ENCODE measurements at places on chromosomes 4 and X. TPM values are rescaled to one million over a fixed set of nuclear protein-coding genes. Genes with fewer than 3 reads are reported as not detected.

SRPX2 gene
- total RNA-seq = 5.2 TPM

CNKSR2 gene
- 12.2 TPM for total RNA-seq

RIBC1 gene
- total RNA-seq = not detected

USP51 gene
- 1.2 TPM for total RNA-seq

PRDM8 gene
- total RNA-seq = not detected

FSTL5 gene
- total RNA-seq = 4.6 TPM

THAP6 gene
- total RNA-seq = 22.3 TPM

GRCh38 chr4:85603437-85604336 is 128.7 kb downstream of the ARHGAP24 start:
- no peak overlapping the region for H3K27ac ChIP-seq
- no peaks in the 10 kb centered on the region for H3K4me1 ChIP-seq
- DNase-seq = peak; percentile 22
- no peaks in the 10 kb centered on the region for H3K36me3 ChIP-seq

- DNase-seq = peak; percentile 46
- no peak overlapping the region for H3K27ac ChIP-seq
- no peak overlapping the region for H3K4me3 ChIP-seq
- H3K4me1 ChIP-seq = no peaks in the 10 kb centered on the region
These were observed 26.0 kb downstream of the KIT start for GRCh38 chr4:54683616-54684346.

DNA sequence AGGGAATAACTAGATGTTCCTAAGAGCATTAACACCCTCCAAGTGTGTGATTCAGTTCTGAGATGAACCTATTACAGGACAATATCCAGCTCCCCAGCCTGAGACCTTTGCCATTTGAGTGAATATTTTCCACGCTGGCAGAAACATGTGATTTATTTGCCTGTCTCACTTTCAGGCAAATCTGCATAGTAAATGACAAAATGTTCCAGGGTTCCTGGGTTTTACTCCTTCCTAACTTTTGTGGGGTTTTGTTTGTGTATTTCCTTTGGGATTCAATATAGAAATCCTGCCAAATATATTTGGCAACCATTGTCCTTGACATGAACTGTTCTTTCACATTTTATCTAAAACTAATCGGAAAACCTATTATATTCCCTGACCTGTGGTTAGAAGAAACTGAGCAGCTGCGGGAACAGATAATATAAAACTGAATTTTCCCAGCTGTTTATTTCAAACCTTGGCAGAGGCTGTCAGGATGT is 12.5 kb downstream of the F8 start:
- H3K36me3 ChIP-seq = no peaks in the 10 kb centered on the region
- no peak overlapping the region for H3K4me3 ChIP-seq
- H3K4me1 ChIP-seq = no peaks in the 10 kb centered on the region
- no peaks in the 10 kb centered on the region for H3K27me3 ChIP-seq
- DNase-seq = no peak

GRCh38 chr4:13642170-13642950 is 14.8 kb upstream of the BOD1L1 start:
- peaks cover 6% of the 10 kb centered on the region for H3K4me1 ChIP-seq
- no peak overlapping the region for H3K4me3 ChIP-seq
- H3K36me3 ChIP-seq = no peaks in the 10 kb centered on the region
- peak; percentile 28 for DNase-seq
- H3K27ac ChIP-seq = no peak overlapping the region

DNA sequence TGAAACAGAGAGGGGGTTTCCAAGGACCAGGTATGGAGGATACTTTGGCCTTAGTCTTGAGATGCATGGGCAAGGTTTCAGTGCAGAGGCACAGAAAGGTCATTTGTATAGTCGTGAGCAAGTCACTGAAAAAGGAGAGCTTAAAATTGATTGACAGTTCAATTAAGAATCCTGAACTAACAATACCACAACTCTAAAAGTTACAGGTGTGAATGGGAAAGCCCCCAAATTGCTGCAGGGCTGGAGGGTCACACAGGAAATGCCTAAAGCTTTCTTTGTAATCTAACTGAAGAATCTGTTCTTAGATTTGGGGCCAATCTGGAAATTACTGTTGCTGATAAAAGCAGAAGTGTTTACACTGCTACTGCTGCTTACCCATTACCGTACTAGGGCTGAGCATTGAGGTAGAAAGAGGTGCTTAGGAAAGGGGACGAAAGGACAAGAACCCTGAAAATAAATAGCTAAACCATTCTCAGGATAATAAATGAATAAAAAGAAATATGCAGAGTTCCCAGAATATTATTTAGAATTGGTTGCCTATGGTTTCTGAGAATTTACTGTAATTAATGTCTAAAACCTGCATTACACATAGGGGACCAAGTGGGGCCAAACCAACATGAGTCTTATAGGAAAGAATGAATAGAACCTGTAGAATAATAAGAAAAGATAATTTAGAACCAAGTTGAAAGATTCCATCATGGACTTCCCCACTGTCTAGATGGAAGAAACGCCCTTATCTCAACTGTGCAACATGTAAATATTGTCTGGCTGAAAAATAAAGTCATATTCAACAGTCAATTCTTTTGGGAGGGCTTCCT is 91.9 kb upstream of the PPP1R2C start:
- no peaks in the 10 kb centered on the region for H3K4me1 ChIP-seq
- no peaks in the 10 kb centered on the region for H3K36me3 ChIP-seq
- no peak for DNase-seq
- no peak overlapping the region for H3K4me3 ChIP-seq
- H3K27ac ChIP-seq = no peak overlapping the region

- no peaks in the 10 kb centered on the region for H3K27me3 ChIP-seq
- H3K4me3 ChIP-seq = no peak overlapping the region
- H3K27ac ChIP-seq = no peak overlapping the region
- peaks cover 7% of the 10 kb centered on the region for H3K4me1 ChIP-seq
These were observed 31.9 kb upstream of the CLTRN start for GRCh38 chrX:15696516-15696915.

- H3K27ac ChIP-seq = no peak overlapping the region
- H3K27me3 ChIP-seq = no peaks in the 10 kb centered on the region
- H3K4me1 ChIP-seq = no peaks in the 10 kb centered on the region
- DNase-seq = no peak
These were observed 864.3 kb upstream of the AGA start for GRCh38 chr4:178306565-178306964.

DNA sequence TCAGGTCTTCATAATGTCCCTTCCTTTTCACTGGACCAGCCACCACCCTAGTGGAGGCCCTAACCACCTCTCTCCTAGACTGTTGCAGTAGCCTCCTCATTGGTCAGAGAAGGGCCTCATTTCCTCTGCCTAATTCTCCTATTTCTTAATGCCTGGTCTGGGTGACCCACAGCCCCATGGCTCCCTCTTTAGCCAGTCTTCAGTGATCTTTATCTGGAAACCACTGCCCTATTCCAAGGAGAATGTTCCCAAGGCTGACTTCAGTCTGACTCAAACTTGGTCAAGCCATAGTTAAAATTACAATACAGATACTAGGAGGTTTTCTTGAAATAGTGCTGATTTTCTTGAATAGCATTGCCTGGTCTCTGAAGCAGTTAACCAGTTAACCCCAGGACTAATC is 53.6 kb upstream of the PRPS1 start:
- no peak for DNase-seq
- H3K27me3 ChIP-seq = no peaks in the 10 kb centered on the region
- no peaks in the 10 kb centered on the region for H3K4me1 ChIP-seq
- H3K27ac ChIP-seq = peak overlapping the region; percentile 44
- H3K4me3 ChIP-seq = no peak overlapping the region
